ENCODE measurements at places on chromosomes 12 and 14.
A peak's percentile ranks its signal among the peaks of the same experiment; 100 is the strongest.

- no peak for DNase-seq
Measured at GRCh38 chr12:104748356-104748755, 209.7 kb downstream of the SLC41A2 start.

- peak; percentile 67 for DNase-seq
Measured at GRCh38 chr12:118307069-118307954, 65.4 kb downstream of the TAOK3 start.

- DNase-seq: no peak
Measured at GRCh38 chr14:59318908-59319307, 130.4 kb downstream of the DAAM1 start.

DNA sequence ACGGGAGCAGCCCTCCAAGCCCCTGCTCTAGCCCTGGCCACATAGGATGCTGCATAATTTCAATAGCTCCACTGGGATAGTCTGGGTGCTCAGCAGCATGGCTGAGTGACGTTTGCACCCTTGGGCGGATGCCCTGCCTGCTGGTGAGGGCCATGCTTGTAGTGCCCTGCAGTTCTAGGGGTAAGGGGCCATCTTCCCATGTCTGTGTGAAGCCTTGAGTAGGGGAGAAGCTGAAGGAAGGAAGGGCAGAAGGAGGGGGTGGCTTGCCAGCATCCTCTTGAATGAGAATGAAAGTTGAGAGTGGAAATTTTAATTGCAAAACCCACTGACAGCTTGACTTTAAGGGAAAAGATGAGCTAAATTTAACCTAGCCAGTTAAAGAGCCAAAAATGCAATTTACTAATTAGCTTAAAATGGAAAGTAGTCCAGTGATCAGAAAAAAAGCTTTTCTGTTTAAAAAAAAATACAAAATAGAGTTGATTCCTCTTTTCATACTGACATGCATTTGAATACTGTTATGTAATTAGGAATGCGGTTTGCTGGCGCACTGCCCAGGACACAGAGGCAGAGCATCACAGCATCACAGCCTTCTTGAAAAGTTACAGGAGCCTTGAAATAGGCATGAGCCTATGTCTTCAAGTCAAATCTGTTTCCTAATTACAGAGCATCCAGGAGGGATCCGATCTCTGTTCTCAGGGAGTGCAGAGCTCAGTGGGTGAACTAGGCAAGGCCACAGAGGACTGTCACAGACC, 18.5 kb upstream of the EML1 start:
- DNase-seq: no peak

DNA sequence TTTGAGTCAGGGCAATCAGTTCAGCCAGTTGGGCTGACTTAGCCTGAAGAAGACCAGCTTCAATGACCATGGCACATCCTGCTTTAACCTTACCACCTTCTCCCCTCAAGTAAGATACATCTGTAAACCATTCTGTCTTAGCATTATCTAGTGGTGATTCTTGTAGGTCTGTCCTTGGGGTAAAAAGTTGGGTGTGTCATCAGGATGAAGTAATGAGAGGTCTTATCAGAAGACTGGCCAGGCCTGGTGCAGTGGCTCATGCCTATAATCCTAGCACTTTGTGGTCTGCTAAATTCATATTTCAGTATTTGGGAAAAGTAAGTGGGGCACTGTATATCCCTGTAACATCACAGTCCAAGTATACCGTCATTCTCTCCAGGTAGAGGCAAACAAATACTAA, 19.1 kb downstream of the SINHCAF start:
- no peak for DNase-seq

GRCh38 chr12:85441741-85442140, 161.7 kb downstream of the ALX1 start:
- DNase-seq: no peak

DNA sequence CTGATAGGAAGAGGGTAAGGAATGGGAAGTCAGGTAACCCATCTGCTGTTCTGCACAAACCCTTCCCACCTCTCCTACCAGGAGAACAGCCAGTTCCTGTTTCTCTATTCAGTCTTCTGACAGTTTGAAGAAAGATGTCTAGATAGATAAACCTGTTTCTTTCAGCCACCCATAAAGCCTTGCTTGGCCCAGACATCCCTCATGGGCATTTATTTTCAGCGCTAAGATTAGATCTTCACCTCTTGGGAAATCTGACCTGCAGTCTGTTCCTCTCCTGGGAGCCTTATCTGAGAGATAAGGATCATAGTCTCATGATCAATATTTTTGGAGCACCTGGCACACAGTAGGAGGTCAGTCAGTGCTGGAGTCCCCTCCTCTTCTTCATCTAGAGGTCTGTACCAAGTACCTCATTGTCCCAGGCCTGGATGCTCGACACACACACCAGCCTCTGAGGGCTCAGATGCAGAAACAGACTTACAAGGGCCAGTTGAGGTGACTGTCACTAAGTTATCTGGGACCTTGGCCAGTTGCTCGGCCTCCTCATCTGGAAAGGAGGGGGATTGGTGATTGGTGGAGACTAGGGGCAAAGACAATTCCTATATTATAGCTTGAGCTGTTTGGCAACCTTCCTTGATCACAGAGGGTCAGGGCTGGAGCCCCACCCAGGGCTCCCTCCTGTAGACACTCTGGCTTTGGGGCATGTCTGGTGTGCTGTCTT, 18.2 kb downstream of the ACVRL1 start:
- DNase-seq: no peak

GRCh38 chr12:54601841-54602240, 13.4 kb upstream of the PPP1R1A start:
- no peak for DNase-seq

DNA sequence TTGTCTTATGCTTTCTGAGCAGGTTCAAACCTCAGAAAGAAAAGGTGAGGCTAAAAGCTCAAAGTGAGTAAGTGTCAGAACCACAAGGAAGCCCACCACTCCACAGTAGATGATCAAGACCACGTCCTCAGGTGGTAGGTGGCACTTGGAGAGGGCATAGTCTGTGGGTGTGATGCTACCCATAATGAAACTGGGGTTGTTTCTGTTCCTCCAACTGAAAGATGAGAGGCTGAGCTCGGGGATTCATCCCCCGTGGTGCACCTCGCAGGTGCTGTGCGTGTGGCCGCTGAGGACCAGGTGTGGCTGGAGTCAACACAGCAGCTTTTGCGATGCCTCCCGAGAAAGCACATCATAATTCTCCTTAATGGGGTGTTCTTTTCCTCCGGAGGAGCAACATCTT, 285.7 kb downstream of the TTC8 start:
- DNase-seq: no peak

DNA sequence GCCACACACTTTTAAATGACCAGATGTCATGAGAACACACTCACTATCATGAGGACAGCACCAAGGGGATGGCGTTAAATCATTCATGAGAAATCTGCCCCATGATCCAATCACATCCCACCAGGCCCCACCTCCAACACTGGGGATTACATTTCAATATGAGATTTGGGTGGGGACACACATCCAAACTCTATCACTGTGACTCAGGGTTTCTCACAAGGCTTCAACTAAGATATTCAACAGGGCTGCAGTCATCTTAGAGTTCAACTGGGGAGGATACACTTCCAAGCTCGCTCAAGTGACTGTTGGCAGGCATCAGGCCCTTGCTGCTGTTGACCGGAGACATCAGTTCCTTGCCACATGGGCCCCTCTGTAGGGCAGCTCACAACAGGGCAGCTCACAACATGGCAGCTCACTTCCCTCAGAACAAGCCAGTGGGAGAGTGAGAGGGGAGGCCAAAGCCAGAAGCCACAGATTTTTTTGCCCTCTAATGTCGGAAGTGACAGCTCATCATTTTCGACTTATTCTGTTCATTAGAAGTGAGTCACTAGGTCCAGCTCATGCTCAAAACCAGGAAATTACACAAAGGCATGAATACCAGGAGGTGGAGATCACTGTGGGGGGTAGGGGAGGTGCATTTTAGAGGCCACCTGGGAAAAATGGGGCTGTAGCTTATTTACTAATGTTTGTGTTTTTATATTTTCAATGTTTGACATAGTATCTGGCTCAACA, 50.8 kb upstream of the PTHLH start:
- DNase-seq: no peak

DNA sequence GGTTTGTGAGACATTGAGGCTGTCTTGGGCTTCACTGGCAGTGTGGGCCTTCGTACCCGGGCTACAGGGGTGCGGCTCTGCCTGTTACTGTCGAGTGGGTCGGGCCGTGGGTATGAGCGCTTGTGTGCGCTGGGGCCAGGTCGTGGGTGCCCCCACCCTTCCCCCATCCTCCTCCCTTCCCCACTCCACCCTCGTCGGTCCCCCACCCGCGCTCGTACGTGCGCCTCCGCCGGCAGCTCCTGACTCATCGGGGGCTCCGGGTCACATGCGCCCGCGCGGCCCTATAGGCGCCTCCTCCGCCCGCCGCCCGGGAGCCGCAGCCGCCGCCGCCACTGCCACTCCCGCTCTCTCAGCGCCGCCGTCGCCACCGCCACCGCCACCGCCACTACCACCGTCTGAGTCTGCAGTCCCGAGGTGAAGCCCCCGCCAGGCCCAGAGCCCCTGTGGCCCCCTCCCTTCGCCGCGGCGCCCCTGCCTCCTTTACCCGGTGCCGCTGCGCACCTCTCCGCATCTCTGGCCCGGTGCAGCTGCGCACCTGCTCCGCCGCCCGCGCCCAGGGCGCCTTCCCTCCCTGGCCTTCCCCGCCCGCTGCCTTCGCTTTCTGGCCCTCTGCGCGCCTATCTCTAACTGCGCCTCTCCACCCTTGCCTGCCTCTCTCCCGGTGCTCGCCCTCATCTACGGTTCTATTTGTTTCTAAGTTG, at the start of gene ENO2:
TSS of gene ENO2 (plus strand) at position 335 of the 701 bp plus-strand sequence. CDS start 1,253 bp downstream, outside the sequence.
- peak; percentile 86 for DNase-seq
